Adipocyte (in vitro differentiated cells): ENCODE measurements at places on chromosomes 2 and 18.

- no peak for DNase-seq
Measured at GRCh38 chr2:195124391-195125079, 532.5 kb upstream of the SLC39A10 start.

DNA sequence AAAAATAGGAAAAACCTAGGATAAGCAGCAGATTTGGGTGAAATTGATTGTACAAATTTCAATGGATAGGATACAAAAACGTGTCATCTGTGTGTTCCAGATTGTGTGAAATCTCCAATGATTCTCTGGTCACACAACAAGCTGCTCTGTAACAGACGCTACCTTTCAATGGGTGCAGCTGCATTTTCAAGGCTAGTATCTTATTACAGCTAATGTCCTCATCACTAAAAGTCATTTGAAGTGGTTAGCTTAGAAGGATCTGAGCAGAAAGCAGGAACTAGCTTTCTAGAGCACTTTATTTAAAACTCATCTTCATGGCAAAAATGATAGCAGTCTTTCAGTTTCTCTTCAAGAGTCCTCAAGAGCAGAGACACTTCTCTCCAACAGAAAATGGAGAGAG, 364.6 kb downstream of the LRP1B start:
- DNase-seq: no peak

GRCh38 chr2:37085731-37086147, 1.4 kb downstream of the GPATCH11 start:
- peak; percentile 34 for DNase-seq

DNA sequence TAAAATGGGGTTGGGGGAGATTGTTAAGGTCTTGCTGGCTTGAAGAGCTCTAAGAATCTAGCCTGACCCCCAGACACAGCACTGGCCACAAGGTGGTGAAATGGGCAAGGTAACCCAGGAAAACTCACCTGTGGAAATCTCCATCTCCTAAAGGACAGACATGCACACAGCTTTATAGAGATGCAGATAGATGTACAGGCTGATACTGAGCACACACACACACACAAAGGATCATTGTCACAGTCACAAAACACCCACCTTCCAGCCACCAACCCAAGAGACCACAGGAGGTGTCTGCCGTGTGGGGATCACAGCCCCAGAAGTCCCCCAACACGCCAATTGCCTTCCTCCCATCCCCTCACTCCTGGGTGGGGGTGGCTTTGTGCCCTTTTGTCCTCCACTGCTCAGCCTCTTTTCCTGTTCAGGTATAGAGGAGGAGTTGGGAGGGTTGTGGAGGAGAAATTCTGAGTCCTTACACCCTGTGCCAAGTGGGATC, 3.2 kb upstream of the CYP26B1 start:
- DNase-seq: no peak

DNA sequence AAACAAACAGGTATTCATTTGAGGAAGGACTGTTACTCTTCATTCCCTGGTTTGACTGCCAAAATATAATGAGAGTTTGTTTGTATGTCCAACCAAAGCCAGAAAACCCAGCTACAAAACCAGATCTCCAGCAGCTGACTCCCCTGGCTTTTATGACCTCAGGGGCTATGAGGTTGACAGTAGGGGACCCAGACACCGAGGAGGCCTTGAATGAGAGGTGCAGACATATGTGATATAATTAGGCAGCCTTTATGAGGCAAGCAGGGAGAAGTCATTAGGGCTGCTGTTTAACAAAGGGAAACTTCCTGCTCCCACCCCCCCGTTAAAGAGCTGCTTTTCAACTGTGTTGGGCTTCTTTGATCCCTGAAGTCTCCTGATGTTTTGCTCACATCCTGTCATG, 236.7 kb downstream of the SLC4A3 start:
- DNase-seq: no peak

- no peak for DNase-seq
Measured at GRCh38 chr18:33838054-33838453, 260.0 kb downstream of the ASXL3 start.

- DNase-seq: peak; percentile 67
Measured at GRCh38 chr2:148300544-148300943, 279.7 kb downstream of the MBD5 start.

- DNase-seq: no peak
Measured at GRCh38 chr2:142987044-142987443, 109.6 kb downstream of the KYNU start.

DNA sequence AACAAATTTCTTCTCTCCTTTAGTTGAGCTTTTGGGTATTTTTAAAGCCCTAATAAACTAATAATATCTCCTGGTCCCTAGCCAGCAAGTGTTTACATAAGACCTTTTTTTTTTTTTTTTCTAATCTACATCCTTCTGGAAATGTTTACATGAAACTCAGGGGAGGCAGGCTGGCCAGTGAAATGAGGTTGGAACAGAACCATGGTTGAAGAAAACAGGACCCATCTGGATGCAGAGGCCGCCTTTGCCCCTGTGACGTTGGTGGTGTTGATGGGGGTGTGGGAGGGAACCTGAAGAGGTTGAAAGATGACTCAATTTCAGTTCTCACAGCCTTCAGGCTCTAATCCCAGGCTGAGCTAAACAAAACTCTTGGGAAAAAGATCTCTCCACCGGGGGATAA, 118.5 kb downstream of the NRP2 start:
- DNase-seq: no peak
